ENCODE measurements at places on chromosomes 7 and 10.

DNA sequence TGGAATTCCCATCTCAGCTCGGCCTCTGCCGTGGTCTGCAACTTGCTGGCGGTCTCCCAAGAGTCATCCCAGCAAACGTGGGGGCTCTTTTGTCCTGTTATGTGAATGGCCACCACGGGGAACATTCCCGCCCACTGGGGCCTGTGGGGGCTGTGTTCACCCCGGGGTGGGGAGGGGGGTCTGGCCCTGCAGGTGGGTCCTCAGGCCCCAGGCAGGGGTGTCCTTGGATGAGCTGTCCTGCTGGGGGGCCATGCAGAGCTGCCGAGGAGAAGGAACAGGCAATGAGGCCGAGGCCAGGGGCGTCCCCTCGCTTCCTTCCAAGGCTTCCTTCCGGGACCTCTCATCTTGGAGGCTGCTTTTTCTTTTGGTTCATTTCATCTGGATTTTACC is 24.4 kb upstream of the PITRM1 start:
- no peak for DNase-seq

- no peak for DNase-seq
Observed at GRCh38 chr7:27533652-27534081, 129.0 kb downstream of the HIBADH start.

DNA sequence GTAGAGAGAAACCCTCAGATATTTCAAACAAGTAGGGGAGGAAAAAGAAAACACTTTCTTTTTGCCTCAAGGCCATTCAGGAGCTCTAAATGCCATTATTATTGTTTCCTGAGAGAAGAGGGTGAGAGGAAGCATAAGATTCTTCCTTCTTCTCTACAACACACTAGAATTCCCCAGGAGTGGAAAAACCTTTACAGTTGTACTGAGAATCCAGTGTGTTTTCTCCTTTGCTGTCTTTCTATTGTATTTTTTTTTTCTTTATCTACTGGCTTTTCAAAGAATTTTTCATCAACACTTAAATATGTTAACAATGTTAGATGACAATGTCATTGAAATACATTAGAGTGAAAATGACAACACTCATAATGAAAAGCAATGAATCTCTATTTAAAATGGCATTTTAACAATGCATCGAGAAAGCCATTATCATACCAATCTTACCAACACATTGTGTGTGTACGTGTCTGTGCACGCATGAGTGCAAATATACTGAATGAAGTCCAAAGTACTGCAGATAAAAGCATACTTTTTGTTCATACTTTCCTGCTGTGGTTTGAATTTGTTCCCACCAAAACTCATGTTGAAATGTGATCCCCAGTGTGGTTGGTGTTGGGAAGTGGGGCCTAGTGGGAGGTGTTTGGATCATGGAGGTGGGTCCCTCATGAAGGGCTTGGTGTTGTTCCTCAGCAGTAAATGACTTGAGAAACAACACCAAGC is 24.2 kb upstream of the MACC1 start:
- peak; percentile 58 for DNase-seq

DNA sequence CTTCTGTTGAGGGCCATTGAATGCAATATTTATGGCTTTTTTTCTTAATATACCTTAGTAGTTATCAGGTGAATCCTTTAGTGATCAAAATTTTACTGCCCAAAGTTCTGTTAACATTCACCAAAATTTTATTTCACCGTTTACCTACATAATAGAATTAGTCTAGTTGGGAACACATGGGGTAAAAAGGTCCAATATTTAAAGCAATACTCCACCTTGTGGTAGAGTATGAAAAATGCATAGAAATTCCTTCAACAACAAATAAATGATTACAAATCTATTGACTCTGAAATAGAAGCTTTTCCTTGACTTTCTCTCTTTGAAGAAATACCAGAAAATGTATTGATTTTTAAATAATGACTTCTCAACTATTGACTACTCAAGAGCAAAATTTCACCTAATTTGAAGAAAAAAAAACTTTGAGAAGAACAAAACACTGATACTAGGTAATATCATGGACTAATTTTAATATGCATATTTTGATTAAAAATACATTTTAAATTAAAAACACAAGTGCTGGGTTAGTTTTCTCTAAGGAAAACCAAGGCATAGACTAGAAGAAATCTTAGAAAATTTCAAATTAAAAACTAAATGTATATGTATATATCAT is 43.3 kb downstream of the POLR1F start:
- peak; percentile 16 for DNase-seq

DNA sequence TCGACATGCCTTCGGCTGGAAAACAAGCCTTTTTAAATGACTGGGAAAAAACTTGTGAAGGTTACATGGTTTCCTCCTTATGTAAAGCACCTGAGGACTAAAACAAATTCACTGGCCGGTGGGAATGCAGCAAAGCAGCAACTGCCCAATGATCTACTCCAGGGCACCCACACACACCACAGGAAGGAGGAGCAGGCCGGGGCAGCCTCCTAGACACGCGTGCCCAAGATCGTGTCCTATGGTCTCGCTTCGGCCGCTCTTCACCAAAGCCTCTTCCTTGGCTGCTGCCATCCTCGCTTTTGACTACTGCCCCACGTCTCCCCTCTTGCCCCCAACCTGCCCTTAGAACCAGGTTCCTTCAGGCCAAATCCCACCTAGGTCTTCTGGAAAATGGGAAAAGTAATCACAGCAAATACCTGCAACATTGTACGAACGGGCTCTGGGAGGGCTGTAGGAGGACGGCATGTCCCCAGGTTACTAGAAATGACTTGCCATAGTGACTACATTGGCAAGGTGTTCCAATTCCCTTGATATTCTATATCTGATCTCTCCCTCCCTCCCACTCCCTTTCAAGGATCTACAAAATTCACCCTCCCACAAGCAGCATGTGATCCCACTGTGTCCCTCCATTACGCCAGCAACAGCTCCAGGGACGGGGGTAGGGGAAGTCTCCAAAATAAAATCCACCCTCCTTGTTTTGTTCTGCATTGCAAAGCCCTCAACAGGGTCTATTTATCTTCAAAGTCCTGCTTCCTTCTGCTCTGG is 84.9 kb downstream of the RNF216 start:
- no peak for DNase-seq

GRCh38 chr10:110834629-110835301 is 37.0 kb upstream of the PDCD4 start:
- DNase-seq: no peak
